ENCODE measurements at places on chromosomes 11 and 22.

GRCh38 chr22:31046539-31047226 is 34.4 kb upstream of the SMTN start:
- DNase-seq = no peak

- DNase-seq = no peak
Observed at GRCh38 chr11:134630861-134631260, 218.8 kb upstream of the B3GAT1 start.

DNA sequence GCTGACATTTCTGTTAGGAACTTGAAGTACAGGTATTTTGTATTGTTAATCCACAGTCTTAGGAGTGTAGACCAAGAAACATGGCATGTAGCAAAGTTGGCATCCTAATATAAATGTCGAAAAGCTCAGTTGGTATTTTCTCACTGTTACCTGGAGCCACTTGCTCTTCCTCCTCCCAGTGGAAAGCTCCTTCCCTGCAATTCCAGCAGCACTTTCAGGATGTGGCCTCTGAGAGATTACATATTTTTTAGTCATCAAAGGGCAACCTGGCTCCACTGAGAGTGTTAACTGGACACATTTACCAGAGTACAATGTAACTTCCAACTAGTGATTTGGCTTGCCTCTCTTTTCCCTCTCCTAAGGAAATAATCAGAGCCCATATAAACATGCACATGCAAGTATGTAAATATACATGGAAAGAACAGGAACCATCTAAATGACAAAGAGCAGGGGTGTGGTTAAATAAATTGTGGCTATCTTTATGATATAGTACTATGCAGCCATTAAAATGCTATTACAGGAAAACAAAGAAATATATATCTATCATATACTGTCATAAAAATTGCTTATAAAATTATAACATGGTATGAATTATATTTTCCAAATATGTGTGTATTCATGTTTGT is 14.3 kb upstream of the EED start:
- DNase-seq = no peak

GRCh38 chr11:111299101-111300026 is 1.0 kb downstream of the POU2AF3 start:
- peak; percentile 51 for DNase-seq

GRCh38 chr11:116376547-116376946 is 396.2 kb downstream of the BUD13 start:
- no peak for DNase-seq

Data from hippocampal formation (tissue), 2 donors.